ENCODE measurements at places on chromosomes 1 and 21.

GRCh38 chr1:116448785-116449385 is 75.8 kb downstream of the ATP1A1 start:
- peak; percentile 44 for DNase-seq

DNA sequence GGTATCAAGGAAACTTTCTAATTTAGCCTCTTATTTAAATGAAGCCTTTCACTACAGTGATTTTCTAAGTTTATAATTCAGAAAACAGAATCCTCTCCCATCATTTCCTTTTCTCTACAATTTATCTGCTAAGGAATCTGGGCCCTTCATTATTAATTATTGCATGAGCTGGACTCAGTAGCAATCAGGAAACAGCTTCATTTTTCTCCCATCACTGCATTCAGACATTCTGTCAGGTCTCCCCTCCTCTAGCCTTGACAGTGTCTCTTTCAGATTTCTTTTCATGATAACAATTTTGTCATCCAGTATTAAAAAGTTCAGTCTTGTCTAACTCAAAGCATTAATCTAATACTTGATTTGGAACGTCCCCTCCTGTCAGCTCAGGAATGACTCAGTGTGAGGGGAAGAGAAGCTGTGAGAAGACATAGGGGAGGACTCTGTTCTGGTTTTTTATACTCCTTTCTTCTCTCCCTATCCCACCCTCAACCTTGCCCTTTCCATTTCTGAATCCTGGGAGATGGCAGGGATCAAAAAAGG is 28.1 kb downstream of the SLC44A5 start:
- no peak for DNase-seq

GRCh38 chr1:52654063-52654462 is 21.1 kb downstream of the SHISAL2A start:
- no peak for DNase-seq

GRCh38 chr1:246638941-246639655 is 72.8 kb downstream of the CNST start:
- no peak for DNase-seq

DNA sequence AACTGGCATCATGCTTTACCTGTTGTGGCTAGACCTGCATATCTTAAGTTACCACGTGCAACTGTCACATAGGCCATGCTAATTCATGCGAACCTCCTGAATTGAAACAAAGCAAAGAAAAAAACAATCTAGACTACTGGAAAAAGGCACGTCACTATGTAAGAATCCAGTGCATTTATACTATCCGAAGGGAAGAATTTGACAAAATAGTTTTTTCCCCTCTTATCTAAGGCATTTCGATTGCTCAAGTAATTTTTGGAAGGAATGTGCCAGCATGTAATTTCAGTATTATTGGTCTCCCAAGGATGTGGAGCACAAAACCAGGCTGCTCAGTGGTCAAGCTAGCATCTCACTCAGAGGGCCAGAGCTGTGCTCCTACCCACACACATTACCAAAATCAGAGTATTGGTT is 31.5 kb upstream of the C1orf198 start:
- no peak for DNase-seq
